ENCODE measurements at places on chromosomes 5 and 9.

- DNase-seq: no peak
Observed at GRCh38 chr5:139523635-139524445, 37.3 kb upstream of the UBE2D2 start.

DNA sequence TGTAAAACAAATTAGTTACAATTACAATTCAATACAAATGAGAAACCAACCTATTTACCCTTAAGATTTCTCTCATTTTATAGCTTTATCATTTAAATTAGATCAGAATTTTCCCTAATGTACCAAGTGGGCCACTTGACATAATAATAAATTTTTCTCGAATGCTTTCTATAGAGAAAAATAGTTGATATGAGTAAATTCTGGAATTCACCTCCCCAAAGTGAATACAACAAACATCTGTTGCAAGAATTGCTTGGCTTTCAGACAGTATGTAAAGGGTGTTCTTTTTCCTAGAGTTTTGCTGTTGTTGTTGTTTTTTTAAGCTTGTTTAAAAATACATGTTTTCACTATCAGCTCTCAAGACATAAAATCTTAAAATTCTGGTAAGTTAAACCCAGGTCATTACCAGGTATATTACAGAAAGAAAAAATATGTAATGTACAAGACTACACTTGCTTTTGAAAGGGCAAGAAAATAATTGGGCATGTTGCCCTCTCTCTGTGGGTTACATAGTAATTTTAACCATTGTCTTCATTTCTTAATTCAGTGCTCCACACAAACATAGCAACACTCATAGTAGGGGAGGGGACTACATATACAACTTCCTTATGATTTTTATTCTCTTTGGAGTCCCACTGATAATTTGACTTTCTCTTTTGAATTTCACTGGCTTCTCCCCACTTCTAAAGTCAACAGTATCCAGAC, 200.6 kb downstream of the ARL15 start:
- no peak for DNase-seq

- DNase-seq: no peak
Observed at GRCh38 chr5:90944116-90944515, 385.5 kb downstream of the ADGRV1 start.

GRCh38 chr9:70683841-70684240, 269.4 kb upstream of the KLF9 start:
- no peak for DNase-seq

DNA sequence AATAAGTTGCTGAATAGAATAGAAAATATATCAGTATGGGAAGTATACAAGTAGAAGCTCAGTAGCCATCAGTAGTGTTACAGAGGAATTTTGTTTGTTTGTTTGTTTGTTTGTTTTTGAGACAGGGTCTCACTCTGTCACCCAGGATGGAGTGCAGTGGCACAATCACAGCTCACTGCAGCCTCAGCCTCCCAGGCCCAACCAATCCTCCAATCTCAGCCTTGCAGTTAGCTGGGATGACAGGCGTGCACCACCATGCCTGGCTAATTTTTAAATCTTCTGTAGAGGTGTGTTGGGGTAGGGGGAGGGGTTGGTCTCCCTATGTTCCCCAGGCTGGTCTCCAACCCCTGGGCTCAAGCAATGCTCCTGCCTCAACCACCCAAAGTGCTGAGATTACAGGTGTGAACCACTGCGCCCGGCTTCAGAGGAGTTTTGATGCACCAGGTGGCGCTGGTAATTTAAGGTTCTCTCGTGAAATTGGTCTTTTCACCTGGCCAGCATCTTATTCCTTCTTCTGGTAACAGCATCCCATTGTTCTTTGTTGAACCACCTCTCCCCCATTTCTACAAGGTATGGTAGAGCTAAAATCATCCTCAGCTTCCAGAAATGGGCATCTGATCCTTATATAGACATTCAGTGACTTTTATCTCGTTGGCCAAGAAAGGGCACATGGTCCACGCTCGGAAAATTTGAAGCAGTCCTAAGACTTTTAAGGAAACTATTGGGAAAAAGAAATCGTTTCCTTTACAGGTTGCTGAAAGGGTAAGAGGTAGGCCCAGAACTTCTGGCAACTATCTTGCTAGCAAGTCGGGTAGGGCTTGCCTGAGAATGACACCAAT, 157.1 kb downstream of the ARRDC3 start:
- no peak for DNase-seq

DNA sequence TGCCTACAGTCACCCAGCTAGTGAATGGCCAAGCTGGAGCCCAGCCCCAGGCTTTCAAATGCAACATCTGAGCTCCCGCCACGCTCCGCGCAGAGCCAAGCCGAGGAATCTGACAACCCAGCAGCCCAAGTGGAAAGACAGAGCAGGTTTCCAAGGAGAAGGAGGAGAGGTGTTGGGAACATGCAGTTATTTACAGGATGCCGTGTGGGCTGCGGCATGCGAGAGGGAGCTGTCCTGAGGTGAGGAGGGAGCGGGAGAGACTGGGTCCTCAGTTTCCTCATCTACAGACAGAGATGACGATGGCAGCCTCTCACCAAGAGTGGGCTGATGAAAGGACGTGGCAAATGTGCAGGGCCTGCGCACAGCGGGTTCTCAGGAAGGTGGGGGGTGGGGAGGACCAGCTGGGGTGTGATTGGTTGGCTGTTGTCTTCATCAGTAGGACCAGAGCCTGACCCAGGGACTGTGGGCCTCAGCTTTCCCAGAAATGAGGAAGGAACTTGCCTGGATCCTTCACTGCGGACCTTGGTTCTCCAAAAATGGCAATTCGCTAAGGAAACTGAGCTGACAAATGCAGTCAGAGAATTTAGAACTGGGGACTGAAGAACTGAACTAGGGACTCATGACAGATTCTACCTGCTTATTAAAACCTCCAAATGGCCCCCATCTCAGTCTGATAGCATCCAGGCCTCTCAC, 14.8 kb upstream of the CPLX2 start:
- DNase-seq: no peak

DNA sequence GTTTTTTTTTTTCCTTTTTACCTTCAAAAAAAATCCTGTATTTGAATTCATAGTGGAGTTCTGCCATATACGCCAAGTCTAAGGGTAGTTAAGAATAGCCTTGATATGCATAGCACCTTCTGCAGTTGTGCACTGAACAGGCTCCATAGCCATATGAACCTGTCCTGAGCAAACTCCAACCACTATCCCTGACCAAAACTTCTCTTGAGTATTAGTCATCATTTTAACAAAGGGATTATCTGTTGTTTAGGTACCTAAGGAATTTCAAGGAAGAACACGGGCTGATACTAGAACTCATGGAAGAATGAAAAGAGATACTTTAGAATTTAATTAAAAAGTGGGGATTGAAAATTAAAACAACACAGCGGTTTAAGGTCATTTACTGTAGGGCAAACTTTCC, 1.9 kb upstream of the FBXO38 start:
- no peak for DNase-seq

- DNase-seq: no peak
Observed at GRCh38 chr9:104936291-104936690, 8.3 kb upstream of the ABCA1 start.

DNA sequence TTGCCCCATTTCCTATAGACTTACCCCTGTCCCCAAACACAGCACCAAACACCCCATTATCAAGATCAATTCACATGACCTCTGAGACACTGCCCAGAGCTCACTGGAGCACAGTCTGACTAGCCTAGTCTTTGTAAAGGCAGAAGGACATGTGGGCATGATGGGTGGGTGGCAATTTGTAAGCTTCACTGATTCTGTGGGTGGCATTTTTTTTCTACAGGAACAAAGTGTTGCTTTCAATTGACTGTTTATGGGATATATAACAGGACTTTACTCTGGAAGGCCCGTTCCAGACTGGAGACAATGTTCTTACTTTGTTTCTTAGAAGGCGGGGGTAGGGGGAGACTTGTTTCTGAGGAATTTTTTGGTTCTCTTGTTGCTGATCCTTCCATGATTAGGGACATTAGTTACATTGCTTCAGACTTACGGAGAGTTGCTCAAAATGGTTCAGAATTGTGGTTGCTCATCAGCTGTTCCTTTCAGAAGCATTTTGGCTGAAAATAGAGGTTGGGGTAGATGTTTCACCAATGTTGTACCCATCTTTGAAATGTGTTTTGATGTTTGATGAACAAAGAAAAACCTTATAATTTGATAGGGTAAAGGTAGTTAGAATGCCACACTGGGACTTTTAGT, 20.2 kb downstream of the NNT start:
- DNase-seq: no peak

- peak; percentile 79 for DNase-seq
Observed at GRCh38 chr9:83978992-83979811, 813 bp downstream of the HNRNPK start.

DNA sequence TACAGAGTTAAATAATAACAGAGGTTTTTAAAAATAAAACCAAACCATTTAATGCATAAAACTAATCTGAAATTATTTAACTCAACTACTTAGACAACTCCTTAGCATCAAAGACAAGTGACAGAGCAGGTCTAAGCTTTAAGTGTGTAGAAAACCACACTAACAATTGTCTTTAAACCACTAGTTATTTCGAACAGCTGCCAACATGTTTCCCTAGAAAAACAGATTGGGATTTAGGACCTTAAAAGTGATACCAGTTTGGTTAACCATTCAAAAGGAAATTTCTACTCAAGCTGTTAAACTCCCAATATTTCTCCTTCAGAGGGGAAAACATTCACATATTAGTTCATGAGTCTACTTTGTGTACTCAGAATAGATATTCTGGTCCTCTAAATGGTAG, 208.7 kb downstream of the BNC2 start:
- no peak for DNase-seq

DNA sequence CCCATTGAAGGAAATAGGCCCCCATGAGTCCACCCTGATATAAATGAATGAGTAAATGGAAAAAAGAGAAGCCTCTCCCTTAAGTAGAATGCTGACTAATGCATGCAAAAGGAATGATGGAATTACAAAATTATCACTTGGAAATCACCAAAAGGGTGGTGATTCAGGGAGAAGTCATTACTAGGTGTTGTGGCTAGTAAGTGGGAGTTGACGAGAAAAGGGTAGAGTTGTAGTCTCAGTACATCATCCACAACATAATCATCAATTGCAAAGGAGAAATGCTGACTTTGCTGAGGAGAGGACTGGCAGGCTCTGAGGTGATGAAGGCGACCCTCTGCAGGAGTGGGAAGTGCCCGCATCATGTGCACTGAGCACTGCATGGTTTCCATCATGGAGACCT, 201.5 kb upstream of the S1PR3 start:
- no peak for DNase-seq

- DNase-seq: no peak
Observed at GRCh38 chr9:35906923-35907699, 1.1 kb downstream of the HRCT1 start.

DNA sequence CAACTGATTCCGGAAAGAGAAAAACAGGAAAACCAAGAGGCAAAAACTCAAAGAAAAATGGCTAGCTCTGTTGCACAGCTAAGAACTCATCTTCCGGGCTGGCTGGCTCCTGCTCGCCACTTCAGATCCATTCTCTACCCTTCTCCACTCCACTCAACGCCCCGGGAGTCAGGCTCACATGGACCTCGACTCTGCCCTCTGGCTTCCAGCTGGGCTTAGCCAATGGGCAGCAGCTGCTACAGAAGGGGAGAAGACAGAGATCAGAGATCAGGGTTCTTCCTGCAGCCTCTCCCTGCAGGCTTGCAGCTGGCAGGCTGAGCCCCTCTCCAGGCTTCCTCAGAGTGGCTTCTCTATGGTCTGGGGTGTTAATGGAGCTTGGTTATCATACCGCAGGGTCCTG, 187.5 kb downstream of the MED10 start:
- no peak for DNase-seq

GRCh38 chr5:102996011-102996575, 123.8 kb downstream of the GIN1 start:
- DNase-seq: no peak

DNA sequence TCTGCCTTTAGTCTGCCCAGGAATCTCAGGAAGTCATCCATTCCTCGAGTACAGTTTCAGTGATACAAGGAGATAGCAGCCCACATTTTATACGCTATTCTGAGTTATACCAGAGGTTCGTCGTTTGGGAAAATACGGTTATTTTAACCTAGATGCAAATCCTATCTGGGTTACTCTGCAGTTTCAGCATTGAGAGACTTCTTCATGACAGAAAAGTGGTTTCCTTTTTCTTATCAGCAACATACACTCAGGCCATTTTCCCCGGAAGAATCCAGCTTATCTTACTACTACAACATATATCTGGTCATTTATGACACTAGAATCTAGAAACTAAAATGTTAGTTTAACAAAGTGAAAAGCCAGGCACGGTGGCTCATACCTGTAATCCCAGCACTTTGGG, 83.4 kb upstream of the IQGAP2 start:
- no peak for DNase-seq

- no peak for DNase-seq
Observed at GRCh38 chr9:132982458-132982857, 4.0 kb downstream of the GFI1B start.

GRCh38 chr9:97706246-97706645, 9.1 kb upstream of the XPA start:
- no peak for DNase-seq

DNA sequence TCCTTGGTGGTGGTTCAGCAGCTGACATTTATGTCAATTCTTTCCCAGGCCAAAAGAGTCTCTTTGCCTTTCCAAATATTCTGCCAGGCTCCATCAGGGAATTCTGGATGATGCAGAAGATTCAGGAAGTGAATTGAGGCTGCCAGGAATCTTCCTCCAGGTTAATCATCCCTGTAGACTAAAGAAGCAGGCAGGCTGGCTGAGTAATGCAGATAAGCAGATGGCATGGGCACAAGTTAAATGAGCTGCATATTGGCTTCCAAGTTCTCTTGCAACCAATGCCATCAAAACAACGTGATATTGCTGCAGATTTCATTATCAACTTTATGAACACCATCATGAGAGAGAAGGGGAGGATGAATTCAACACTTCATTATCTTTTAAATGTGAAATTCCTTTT, 324.5 kb downstream of the KCNN2 start:
- no peak for DNase-seq

DNA sequence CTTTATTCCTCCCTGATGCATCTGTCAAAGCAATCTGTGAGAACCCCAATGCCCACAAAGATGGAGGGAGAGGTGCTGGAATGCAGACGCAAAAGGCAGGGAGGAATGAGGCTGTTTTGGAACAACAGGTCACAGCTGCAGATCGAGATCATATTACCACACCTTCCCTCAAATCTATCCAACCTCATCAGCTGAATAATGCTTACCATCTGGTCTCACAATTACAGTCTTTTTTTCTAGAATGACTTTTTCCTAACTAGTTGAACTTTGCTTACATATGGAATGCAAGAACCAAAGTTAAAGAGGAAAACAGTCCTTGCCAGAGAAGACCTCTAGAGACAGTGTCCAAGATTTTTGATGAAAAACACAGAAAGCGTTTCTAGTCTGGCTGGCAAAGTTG, 158.1 kb downstream of the LPAR1 start:
- no peak for DNase-seq

- DNase-seq: no peak
Observed at GRCh38 chr9:37944266-37944650, 40.3 kb upstream of the SLC25A51 start.

- DNase-seq: no peak
Observed at GRCh38 chr5:94746731-94747124, 128.3 kb downstream of the SLF1 start.
